ENCODE measurements at places on chromosomes 5 and 9. TPM values are rescaled to one million over a fixed set of nuclear protein-coding genes. Genes with fewer than 3 reads are reported as not detected.

The PCDHB4 gene
- not detected for total RNA-seq

- DNase-seq = no peak
Observed at GRCh38 chr5:132436936-132437335, 53.6 kb downstream of the IRF1 start.

DNA sequence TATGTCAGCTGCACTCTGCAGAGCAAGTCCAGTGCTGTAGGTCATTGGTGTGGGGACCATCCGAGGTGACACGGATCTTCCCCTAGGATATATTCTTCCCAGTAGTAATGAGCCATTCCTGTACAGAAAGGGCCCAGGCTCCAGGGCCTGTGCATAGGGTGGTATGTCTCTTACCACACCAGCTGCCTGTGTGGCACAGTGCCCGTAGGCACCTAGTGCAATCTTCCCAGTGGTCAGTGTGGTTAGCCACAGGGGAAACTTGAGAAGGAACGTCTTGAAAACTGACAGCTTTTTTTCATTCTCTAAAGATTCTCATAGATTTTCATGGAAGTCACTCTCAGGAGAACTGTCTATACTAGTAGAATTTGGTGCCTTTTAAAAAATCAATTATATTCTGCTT, 39.8 kb downstream of the CYSTM1 start:
- peak; percentile 83 for DNase-seq

The TARS1 gene
- total RNA-seq = 219 TPM

GRCh38 chr5:96175090-96175489, 213.4 kb upstream of the ELL2 start:
- no peak for DNase-seq

- DNase-seq = no peak
Observed at GRCh38 chr9:125902831-125903512, 155.8 kb downstream of the PBX3 start.

GRCh38 chr9:31005086-31005665, 1379.3 kb upstream of the ACO1 start:
- no peak for DNase-seq

The PCDHGA5 gene
- 2.0 TPM for total RNA-seq

The C9orf152 gene
- total RNA-seq = not detected

DNA sequence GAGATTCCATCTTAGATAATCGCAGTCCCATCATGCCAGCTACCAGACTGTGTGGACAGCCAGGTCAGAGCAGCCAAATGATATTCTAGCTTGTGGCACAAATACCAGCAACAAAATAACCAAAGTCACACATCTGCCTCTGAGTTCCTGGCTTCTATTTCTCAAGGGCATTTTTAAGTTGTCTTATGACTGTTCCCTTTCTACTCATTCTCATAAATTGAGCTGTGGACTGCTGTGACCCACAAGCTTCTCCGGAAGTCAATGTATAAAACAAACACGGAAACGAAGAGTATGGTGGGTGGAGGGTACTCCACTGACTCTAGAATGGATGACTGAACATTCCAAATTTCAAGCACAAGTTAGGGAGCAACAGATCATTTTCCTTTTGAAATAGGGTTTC, 43.9 kb downstream of the PDCD1LG2 start:
- DNase-seq = peak; percentile 18

GRCh38 chr5:177607115-177607451, 7.2 kb downstream of the B4GALT7 start:
- DNase-seq = no peak

- DNase-seq = no peak
Observed at GRCh38 chr5:126744836-126745235, 32.1 kb upstream of the LMNB1 start.

DNA sequence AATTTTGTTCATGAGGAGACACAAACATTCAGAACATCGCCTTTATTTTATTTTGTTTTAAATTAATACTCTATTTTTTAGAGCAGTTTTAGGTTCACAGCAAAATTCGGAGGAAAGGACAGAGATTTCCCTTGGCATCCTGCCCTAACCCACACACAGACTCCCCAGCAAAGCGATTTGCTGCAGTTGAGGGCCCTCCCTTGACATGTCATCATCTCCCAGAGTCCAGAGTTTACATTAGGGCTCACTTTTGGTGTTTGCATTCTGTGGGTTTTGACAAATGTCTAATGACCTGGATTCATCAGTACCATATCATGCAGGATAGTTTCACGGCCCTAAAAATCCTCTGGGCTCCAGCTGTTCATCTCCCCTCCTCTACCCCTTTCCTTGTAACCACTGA, 33.6 kb upstream of the COL5A1 start:
- DNase-seq = peak; percentile 57

- DNase-seq = no peak
Observed at GRCh38 chr5:96730586-96730985, 68.4 kb downstream of the CAST start.

- no peak for DNase-seq
Observed at GRCh38 chr5:109177227-109177626, 232.5 kb downstream of the PJA2 start.

DNA sequence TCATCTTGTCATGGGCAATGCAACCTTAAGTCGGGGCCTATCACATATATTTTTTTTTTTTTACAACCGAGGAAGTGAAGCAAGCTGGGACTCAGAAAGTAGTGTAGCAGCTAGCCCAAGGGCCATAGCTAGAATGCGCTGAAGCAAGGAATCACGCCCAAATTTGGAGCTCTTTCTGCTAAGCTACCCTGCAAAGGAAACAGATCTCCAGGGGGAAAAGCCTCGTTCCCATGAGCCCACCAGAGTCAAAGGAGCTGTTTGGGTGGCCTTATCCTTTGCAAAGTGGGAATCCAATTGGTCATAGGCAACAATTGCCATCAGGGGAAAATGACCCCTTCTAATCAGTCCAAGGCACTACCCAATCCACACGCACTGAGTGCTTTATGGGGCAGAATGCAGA, 390.4 kb downstream of the EBF1 start:
- DNase-seq = no peak
